ENCODE measurements at places on chromosomes 2 and 18.

DNA sequence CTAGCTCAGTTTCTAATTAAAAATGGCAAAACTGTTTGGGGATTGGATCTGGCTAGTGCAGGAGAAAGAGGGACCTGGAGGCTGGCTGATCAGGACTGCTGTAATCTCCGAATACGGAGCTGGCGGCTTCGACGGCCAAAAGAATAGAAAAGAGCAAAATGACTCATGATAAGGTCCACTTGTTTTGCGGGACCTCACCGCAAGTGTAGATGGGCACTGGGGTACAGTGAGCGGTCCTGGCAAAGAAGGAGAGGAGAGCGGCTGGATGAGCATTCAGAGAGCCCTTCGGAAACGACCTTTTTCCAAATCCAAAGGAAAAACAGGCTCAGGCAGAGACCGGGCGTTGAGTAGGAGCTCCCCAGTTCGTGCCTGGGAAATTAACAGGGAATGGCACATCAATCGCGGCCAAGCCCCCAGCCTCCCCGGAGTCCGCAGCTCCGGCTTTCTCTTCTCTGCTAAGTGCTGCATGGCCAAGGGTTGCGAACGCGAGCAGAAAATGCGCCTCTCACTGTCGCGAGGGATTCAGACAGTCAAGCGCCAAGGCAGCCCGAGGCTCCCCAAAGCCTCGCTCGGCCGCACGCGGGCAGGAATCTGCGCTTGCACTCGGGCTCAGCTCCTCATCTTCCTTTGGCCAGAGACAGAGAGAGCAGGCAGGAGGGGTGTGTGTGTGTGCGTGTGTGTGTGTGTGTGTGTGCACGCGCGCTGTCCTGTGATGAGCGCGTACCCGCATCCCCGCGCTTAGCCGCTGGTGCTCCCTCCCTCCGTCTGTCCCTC, 1.8 kb downstream of the DCC start:
- peak; percentile 22 for DNase-seq

GRCh38 chr2:74530239-74531187, 780 bp downstream of the HTRA2 start:
- DNase-seq: peak; percentile 69

- no peak for DNase-seq
These were observed 1082.2 kb upstream of the DDX18 start for GRCh38 chr2:116732322-116732721.

GRCh38 chr18:31450409-31450808, 2.9 kb downstream of the DSG3 start:
- DNase-seq: no peak

DNA sequence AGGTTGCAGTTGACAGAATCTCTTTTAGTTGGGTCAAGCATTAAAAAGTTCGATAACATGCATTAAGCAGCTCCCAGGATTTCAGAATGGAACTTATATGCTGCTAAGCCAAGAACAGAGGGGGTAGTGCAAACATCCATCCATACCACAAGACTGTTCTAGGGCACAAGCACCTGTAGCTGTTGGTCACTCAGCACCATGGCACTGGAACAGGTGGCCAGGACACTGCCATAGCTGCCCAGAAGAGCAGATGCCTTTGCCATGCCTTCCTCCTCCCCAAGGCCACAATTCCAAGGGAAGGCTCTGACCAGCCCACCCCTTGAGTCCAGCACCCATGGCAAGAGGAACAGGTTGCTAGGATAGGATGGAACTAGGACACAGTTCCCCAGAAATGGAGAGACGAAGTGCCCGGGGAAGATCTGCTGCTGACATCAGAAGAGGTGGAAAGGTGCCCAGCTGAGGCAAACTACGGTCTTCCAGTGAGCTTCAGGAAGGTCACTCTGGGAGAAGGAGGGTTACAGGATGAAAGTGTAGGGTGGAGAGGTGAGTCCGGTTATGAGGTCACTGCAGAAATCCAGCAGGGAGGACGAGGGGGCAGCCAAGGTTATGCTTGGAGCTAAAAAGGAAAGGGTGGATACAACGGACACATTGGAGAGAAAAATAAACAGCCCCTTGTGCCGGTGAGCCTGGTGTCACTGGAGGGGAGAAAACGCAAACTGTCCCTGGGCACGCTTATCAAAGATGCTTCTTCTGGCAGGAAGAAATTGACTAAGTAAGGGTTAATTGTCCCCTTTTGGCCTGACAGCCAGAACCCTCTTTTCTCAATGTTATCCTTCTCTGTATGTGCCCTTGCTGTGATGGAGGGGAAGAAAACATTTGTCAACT, 41.9 kb downstream of the C1QL2 start:
- no peak for DNase-seq

DNA sequence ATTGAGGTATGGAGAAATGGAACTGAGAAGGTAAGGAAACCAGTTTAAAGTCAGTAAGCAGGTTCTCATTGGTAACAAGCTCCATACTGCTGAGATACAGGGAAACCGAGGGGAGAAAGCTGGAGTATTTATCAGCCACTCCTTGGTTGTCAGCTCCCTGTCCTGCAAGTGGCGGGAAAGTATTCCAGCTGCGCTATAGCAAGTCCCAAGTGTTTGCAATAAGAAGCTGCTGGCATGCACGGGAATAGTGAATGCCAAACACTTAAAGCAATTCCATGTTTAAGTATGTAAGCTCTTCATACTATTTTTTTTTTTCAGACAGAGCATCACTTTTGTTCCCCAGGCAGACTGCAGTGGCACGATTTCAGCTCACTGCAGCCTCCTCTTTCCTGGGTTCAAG, 1601.1 kb downstream of the SUCLG1 start:
- no peak for DNase-seq

All from iPS-NIHi11 (cell line).